ENCODE measurements at places on chromosomes 1 and 21. TPM values are rescaled to one million over a fixed set of nuclear protein-coding genes. Genes with fewer than 3 reads are reported as not detected.

- no peak for DNase-seq
Measured at GRCh38 chr1:46612937-46613660, 3.5 kb downstream of the MOB3C start.

- no peak for DNase-seq
Measured at GRCh38 chr1:52727114-52727586, 897 bp downstream of the ZYG11B start.

GRCh38 chr1:209411491-209411929, 172.0 kb upstream of the CAMK1G start:
- DNase-seq: peak; percentile 72

DNA sequence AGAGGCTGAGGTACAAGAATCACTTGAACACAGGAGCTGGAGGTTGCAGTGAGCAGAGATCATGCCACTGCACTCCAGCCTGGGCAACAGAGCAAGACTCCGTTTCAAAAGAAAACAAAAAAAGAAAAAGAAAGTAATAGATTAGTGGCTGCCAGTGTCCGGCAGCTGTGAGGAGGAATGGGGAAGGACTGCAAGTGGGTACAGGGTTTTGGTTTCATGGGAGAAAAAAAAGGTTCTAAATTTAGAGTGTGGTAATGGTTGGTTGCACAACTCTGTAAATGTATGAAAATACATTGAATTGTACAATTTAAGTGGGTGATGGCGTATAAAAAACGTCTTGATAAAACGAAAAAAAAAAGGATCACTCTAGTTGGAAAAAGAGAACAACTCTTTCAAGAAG, 6.7 kb downstream of the TAF1A start:
- DNase-seq: no peak

Gene C1QC
- 23.9 TPM for polyA plus RNA-seq

DNA sequence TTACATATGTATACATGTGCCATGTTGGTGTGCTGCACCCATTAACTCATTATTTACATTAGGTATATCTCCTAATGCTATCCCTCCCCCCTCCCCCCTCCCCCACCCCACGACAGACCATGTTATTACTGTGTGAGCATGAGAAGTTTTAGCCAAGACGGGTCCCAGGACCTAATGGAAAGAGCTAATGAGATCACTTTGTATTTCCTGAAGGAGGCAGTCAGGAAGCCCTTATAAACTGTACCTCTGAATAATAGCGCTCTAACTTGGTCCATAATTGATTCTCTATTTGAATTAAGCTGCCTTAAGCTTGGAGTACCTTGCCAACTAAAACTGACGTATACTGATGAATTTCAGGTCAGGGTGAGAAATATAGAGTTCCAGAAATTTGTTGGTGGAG, 4.1 kb upstream of the NEGR1 start:
- no peak for DNase-seq

DNA sequence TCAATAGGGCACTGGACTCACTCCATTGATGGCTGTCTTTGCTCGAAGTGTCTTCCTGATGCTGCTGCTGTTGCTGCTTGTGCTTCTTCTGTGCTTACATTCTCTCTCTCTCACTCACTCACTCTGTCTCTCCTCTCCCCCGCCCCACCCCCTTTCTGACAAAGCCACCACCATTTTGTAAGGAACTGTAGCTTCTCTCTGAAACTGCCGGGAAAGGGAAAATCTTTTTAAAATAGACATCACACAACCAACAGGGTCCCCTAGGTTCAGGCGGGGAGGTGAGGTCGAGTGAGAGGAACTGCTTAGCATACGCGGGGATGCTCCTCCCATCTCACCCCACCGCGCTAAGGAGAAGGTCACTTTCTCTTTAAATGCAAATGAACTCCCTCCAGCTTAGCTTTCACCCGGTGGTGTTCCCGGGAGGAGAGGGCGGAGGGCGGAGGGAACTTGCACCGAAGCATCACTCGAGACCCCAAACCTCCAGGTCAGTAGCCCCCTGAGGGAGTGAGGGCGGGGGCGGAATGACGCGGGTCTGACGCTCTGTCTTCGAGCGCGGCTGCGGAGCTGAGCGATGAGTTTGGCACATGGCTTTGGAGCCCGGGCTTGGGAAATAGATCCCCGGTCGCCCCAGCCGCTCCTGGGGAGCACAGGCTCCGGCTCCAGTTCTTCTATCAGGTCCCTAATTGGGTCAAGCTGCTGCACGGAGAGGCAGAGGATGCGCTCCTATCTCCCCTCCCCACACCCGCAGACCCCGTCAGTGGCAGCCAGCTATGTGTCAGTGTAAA, at the start of gene CCDC28B:
Gene CCDC28B (plus strand): TSS at position 370 of the 785 bp plus-strand sequence. CDS start 1,341 bp downstream, outside the sequence.
- no peak for DNase-seq

- DNase-seq: no peak
Measured at GRCh38 chr1:175969231-175969630, 225.8 kb upstream of the TNR start.

GRCh38 chr1:22702296-22703085, 8.1 kb upstream of the EPHB2 start:
- no peak for DNase-seq

- DNase-seq: no peak
Measured at GRCh38 chr1:156492013-156492590, 8.5 kb downstream of the MEF2D start.
